Renal pelvis (tissue), 12 donors: ENCODE measurements at places on chromosomes 13 and 19. TPM values are rescaled to one million over a fixed set of nuclear protein-coding genes. Genes with fewer than 3 reads are reported as not detected.

The NPAS1 gene
- 2.6 TPM for polyA plus RNA-seq

The CLC gene
- 3.3 TPM for polyA plus RNA-seq

The TRAPPC5 gene
- 65.1 TPM for polyA plus RNA-seq

GRCh38 chr13:83048419-83048818 lies 833.9 kb downstream of the SLITRK1 start:
- DNase-seq, result no peak

- DNase-seq, result peak; percentile 81
Measured at GRCh38 chr19:49421039-49421877, 2.0 kb downstream of the PTH2 start.

GRCh38 chr13:109123971-109124370 lies 494.6 kb downstream of the MYO16 start:
- DNase-seq, result no peak

- DNase-seq, result no peak
Measured at GRCh38 chr13:67318860-67319259, 88.7 kb upstream of the PCDH9 start.

- no peak for DNase-seq
Measured at GRCh38 chr19:6187374-6187773, 51.9 kb downstream of the ACSBG2 start.

GRCh38 chr13:111165241-111166010 lies 50.3 kb downstream of the ARHGEF7 start:
- DNase-seq, result no peak

- no peak for DNase-seq
Measured at GRCh38 chr19:19606021-19606420, 12.5 kb downstream of the PBX4 start.

- DNase-seq, result no peak
Measured at GRCh38 chr19:19552798-19553197, 14.7 kb downstream of the CILP2 start.

- no peak for DNase-seq
Measured at GRCh38 chr13:59299584-59299983, 864.1 kb downstream of the DIAPH3 start.

GRCh38 chr13:75620020-75620419 lies 16.1 kb upstream of the LMO7 start:
- DNase-seq, result no peak
